ENCODE measurements at places on chromosomes 12 and 14. TPM values are rescaled to one million over a fixed set of nuclear protein-coding genes. Genes with fewer than 3 reads are reported as not detected.
A peak's percentile ranks its signal among the peaks of the same experiment; 100 is the strongest.

DNA sequence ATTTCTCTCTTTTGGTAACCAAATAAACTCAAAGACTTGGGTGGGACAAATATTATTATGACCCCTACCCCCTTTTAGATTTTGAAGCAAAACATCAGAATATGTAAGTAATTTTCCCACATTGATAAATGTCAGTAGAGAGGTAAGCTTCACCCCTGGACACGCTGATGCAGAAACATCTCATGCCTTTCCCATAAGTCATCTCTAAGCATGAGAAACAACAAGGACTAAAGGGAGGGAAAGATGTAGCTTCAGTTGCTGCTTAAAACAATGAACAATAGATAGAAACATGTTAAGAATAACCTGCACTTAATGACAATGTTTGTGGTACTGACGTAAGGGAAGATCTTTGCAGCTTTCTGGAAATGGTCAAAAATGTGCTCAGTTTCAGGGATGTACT, 56.3 kb upstream of the SLC8A3 start:
- no peak for DNase-seq

GRCh38 chr12:89250636-89251035, 101.7 kb downstream of the DUSP6 start:
- DNase-seq: no peak

DNA sequence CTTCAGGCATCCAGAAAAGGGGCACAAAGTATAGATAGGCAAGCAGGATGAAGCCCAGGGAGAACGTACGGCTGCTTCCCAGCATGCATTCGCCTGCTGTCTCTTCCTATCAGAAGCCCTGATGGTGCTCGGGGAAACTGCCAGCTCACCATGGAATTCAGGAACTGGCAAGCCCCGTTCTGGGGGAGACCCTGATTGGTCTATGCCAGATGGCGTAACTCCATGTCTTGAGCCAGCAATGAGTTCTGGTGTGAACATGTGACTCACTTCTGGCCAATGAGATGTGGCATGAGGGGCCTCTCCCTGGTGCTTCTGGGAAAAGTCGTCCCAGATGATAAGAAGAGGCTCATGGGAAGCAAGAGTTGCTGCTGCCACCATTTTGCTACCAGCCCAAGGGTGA, 270.8 kb downstream of the BCL11B start:
- no peak for DNase-seq

GRCh38 chr14:61184112-61184511, 97.0 kb downstream of the TMEM30B start:
- DNase-seq: no peak

GRCh38 chr14:88380405-88380804, 5.1 kb upstream of the SPATA7 start:
- no peak for DNase-seq

GRCh38 chr12:74489543-74489942, 48.1 kb upstream of the ATXN7L3B start:
- DNase-seq: no peak

- no peak for DNase-seq
Observed at GRCh38 chr12:99110868-99111267, 465.8 kb downstream of the APAF1 start.

- DNase-seq: peak; percentile 24
Observed at GRCh38 chr12:96400631-96401075, 414 bp upstream of the CDK17 start.

DNA sequence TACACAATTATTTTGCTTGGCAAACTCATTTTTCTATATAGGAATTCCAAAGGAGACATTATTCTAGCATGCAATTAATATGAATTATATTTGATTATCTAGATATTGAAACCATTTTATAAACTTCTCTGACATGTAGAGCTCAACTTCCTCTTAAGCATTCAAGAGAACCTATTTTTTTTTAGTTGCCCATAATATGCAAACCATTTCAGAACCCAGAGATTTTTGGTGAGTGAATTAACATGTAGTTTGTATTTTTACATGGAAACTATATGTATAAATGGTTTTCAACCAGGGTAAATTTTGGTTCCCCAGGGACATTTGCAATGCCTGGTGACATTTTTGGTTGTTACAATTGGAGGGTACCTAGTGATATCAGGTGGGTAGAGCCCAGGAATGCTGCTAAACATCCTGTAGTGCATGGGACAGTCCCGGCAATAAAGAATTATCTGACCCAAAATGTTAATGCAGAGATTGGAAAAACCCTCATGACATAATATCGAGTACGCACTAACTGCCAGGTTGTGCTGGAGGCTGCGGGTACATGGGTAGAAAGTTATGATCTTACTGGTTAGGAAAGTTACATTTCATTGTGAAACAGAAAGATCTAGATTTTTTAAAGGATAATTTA, 338.9 kb upstream of the GARIN2 start:
- DNase-seq: no peak

Gene DENND5B
- polyA plus RNA-seq: 29.0 TPM

Gene SERPINA9
- polyA plus RNA-seq: not detected

Gene HVCN1
- 12.2 TPM for polyA plus RNA-seq
